ENCODE measurements at places on chromosomes 2 and 18.

GRCh38 chr2:74503506-74504475, 3.7 kb downstream of the PCGF1 start:
- DNase-seq, result no peak

GRCh38 chr2:38268691-38269327, 108.3 kb downstream of the ATL2 start:
- no peak for DNase-seq

DNA sequence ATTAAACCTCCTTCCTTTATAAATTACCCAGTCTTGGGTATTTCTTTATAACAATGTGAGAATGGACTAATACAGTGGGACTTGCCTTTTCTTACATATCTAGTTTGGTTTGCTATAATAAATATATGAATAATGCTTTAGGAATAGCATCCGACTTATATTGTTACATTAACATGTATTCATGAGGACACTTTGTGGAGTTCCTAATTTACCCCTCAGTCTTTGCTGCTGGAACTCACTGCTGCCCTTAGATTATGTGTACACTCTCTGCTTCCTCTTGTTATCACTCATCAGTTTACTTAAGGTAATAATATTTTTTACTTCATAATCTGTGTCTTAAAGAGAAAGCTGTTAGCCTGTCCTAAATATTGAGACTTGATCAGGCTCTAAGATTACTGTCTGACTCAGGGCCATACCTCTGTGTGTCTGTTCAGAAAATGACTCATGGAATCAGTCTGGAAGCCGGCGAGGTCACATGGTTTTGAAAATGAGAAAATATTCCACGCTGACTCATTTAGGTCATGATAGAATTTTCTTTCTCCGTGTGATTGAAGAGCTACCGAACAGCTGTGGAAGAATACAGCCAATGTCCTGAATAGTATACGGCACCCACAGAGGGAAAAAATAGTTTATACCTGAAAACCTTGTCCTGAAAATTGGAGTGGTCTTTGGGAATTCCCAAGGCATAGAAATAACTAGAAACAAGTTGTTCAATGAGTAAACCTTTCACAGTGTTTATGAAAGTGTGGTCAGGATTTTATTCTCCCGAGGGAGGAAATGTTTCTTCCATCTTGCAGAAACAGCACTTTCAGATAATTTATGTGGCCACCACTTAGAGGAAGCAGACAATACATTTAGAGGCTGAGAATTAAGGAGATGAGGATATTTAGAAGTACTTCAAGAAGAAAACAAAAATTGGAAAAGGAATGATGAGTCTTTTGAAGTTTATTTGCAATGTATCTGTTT, 156.4 kb downstream of the DSEL start:
- no peak for DNase-seq

- DNase-seq, result no peak
Observed at GRCh38 chr2:177398290-177398683, 5.7 kb downstream of the AGPS start.

DNA sequence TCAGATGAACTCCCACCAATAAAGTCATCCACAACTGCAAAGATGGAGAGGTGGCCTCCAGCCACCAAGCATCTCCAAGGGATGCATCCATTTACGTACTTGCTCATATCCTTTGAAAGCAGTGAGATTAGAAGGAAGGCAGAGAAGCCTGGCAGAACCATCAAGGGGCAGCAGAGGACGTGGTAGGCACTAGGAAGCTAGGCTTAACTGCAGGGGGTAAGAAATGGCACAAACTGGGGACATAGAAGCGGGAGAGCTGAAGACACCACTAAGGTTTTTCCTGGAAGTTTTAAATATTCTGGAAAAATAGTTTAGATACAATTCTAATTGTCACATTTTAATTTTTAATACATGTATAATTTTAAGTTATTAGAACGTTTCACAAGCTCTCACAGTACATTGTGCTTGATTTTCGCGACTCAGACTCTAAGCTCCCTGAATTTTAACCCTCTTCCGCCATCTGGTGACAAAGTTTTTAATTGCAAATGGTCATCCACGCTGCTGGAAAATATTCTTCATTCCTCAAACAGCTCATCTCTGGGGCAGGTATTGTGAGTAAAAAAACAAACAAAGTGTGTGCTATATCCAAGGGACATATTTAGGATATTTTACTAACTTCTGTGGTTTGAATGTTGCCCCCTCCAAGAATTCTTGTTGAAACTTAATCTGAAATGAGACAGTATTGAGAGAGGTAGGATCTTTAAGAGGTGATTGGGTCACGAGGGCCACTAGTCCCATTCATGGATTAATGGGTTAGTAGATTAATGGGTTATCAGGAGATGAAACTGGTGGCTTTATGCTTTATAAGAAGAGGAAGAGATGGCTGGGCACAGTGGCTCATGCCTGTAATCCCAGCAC, 1.6 kb upstream of the PSTPIP2 start:
- peak; percentile 18 for DNase-seq

DNA sequence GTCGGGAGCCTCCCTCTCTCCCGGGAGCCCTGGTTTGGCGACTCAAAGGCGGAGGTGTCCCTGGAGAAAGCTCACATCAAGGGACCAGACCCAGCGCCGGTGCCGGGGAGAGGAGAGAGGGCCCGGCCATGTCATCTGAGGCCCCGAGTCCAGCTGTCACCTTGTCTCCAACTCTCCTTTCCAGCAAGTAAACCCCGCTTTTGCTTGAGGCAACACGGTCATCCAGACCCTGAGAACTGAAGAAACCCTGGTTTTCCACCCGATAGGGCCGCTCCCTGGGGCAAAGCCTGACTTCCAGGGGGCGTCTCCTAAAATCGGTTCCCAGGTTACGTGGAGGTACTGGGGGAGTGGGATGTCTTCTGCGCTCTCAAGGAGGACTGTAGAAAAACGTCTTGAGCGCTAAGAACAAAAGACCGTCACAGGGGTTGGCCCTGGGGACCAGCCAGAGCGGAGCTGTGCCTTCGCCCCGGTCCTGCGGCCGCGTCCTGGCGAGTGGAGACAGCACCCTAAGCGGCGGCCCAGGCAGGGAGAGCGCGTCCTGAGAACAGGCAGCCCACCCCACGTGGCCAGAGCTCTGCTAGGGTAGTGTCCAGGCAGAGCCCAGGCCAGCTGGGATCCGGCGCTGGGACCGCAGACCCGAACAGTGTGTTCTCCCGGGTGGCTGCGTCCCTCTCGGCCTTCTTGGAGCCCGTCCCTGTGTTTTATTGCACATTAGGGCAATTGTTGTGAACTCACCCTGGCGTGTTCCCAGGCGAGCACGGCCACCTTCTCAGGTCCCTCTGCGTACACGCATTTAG, 55.7 kb downstream of the TMEM18 start:
- no peak for DNase-seq

DNA sequence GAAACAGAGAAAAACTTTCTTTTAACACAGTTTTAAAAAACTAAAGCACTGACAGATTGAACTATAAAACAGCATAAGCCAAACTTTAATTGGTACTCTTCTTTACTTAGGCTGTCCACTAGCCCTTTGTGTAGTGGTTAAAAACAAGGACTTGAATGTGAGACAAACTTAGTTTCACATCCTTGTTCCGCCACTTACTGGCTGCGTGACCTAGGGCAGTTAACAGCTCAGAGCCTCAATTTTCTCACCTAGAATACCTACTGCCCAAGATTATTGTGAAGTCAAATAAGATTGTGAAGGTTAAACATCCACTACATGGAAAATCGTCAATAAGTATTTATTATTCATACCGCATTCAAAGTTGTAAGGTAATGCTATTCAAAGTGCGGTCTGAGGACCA, 2.0 kb downstream of the WDR35 start:
- peak; percentile 26 for DNase-seq

DNA sequence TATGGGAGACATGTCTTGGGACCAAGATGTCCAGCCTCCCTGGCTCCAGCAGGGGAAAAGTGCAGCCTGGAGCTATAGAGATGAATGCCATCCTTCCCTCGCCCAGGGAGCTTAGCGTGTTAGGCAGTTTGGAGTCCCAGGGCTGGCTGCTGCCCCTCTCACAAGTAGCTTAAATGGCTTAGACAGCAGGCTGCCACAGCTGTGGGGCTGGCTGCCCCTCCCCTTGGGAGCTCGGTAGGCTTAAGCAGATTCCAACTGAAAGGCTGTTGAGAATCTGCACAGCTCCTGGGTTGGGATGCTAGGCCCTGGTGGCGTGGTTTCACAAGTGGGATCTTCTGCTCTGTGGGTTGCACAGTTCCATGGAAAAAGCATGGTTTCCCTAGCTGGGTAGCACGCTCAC, 940.5 kb upstream of the DDX18 start:
- DNase-seq, result no peak

GRCh38 chr2:104690255-104690984, 163.5 kb upstream of the POU3F3 start:
- DNase-seq, result no peak

Data from GM12864 (cell line).